ENCODE measurements at places on chromosomes 1 and 21. TPM values are rescaled to one million over a fixed set of nuclear protein-coding genes. Genes with fewer than 3 reads are reported as not detected.

DNA sequence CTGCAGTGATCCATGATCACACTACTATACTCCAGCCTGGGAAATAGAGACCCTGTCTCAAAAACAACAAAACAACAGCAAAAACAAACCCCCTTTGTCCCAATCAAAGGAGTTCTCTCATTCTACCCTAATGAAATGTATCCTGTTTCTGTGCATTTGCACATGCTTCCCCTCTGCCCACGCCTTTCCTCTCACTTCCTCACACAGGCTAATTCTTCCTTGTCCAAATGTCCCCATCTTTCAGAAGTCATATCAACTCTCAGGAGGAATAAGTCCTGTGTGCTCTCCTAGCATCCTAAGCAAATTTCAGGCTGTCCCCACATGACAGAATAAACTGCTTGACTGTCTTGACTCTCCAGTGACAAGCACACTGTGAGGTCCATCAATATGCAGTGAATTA is 8.1 kb upstream of the ATP1B1 start:
- no peak for ATAC-seq

DNA sequence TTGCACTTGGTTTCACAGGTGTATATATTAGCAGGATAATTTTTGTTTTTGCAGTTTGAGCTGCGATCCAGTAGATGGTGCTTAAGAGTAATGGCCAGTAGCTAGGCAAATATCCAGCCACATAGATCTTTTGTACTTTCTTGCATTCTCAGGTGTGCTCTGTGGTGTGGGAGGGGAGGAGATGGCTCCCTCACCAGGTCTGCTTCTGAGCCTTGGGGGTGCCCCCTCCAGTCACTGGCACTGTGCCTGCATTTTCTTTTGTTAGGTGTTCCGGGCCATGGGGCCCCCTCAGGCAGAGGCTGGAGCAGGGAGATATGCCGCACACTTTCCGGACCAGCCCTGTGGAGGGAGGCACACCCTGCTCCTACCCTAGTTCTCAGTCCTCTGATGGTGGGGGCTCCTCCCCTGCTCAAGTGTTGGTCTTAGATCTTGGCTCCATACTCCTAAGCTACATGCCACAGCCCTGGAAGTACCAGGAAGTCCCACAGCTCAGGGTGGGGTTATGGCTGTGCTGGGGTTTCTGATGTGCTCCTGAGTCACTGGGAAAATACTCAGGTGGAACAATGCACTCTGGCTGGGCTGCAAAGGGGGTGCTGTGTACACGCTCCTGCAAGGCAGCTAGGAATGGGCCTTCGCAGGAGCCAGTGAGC is 197.6 kb upstream of the DMRTA2 start:
- peak; percentile 99 for ATAC-seq

GRCh38 chr1:232655028-232655745 is 25.3 kb upstream of the SIPA1L2 start:
- ATAC-seq: no peak

The OXCT2 gene
- 1.3 TPM for total RNA-seq

- peak; percentile 95 for ATAC-seq
Observed at GRCh38 chr1:151710187-151710840, 6.3 kb downstream of the CELF3 start.

The HOOK1 gene
- total RNA-seq: 9.0 TPM

The HSD3B2 gene
- not detected for total RNA-seq

- ATAC-seq: no peak
Observed at GRCh38 chr1:210288116-210288515, 40.6 kb upstream of the HHAT start.

The RERE gene
- total RNA-seq: 17.8 TPM

DNA sequence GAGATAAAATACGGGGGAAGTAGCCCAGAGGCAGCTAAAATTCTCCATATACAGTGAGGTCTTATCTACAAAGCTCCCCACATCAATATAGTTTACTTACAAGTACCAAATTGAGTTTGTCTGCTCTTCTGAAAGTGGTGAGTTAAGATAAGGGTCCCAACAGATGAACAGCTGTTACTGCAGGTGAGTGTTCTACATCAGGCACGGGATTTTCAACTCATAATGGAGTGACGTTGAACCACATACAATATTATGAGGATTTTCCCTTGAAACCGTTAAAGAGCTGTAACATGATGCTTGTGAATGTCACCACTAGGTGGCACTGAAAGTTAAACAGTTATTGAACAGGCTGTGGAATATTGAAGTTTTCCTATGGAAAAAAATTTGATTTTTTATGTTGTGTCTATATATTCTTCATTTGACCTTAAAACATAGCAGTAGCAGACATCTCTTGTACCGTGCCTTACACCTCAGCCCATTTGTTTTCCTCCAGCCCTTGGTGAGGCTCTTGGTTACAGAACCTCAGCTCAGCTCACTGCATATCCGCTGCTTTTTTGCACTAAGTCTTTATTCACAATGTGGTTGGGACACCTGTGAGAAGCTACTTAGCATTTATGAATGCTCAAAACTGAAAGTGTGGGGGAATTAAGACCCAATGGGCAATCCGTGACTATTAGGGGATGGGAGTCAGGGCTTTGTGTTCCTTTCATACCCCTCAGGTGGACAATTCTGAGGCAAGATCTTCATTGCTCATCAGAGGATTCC is 23.2 kb downstream of the CD1D start:
- ATAC-seq: peak; percentile 94

The KIF17 gene
- total RNA-seq: 8.8 TPM

GRCh38 chr1:227934476-227935313 is 13.0 kb downstream of the WNT9A start:
- ATAC-seq: peak; percentile 70

DNA sequence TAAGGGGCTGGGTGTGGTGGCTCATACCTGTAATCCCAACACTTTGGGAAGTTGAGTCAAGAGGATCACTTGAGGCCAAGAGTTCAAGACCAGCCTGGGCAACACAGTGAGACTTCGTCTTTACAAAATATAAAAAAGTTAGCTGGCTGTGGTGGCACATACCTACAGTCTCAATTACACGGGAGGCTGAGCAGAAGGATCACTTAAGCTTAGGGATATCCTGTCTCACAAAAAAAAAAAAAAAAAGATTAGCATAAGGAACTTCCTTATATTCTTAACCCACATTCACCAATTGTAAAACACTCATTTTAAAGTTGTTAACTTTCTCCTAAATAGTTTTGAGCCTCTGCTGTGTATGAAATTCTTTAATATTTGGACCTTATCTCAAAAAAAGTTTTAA is 53.1 kb downstream of the ABCD3 start:
- no peak for ATAC-seq

DNA sequence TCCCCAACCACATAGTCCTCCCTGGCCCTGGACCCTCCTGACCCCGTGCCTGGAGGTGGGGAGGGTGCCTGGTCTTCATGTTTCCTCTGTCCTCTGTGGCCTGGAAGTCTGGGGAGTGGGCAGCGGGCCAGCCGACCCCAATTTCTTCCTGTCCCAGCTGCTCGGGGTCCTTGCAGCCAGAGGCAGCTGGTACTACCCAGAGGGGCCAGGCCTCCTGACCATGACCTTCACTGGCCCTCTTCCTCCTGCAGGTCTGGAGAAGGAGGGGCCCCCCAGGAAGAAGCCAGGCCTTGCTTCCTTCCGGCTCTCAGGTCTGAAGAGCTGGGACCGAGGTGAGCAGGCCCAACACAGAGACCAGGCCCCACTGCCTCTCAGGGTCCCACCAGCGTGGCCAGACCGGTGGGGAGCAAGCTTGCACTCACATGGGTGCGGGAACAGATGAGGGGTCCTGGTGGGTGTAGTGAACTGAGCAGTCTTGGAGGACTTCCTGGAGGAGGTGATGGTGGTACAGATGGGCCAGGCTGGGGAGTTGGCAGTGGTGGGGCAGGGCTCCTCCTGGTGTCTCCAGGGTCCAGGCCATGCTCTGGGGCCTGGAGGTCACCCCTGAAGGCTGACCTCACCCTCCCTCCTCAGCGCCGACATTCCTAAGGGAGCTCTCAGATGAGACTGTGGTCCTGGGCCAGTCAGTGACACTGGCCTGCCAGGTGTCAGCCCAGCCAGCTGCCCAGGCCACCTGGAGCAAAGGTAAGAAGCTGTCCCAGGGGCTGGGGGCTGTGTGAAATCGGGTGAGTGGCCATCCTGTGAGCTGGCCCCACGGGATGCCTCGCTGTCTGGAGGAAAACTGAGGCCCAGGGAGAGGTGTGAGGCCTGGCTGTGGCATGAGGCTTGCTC is 32.7 kb downstream of the TRIM11 start:
- no peak for ATAC-seq

The SPRR2G gene
- total RNA-seq: not detected

The GJC2 gene
- 1.6 TPM for total RNA-seq

- no peak for ATAC-seq
Observed at GRCh38 chr1:145961425-145962156, 2.8 kb downstream of the ANKRD34A start.

GRCh38 chr1:236913371-236914037 is 90.7 kb downstream of the MT1HL1 start:
- no peak for ATAC-seq

The SLAMF6 gene
- total RNA-seq: not detected

The KRTAP19-1 gene
- not detected for total RNA-seq

DNA sequence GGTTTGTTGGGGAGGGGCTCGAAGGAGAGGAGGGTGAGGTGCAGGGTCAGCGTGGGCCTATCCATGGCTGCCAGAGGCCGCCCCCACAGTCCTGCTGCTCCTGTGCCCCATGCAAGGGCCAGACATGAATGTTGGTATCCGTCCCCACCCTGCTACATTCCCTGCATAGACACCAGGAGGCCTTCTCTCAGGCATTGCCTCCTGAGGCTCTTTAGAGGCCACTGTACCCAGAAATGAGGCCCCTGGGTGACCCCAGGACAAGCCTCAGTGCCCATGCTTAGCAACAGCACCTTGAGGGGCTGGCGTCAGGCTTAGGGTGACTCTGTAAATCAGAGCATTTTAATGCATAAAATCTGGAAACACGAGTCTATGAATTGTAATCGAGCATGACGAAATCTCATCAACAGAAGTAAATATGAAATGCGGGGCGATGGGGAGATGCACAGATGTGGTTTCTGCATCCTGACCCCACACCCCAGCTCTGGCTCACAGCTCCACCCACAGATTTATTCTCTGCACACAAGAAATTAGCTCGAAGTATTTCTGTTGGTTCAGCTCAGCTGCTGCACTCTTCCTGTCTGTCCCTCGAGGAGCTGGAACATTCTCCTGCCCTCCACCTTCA is 124.0 kb upstream of the CSF3R start:
- peak; percentile 33 for ATAC-seq

DNA sequence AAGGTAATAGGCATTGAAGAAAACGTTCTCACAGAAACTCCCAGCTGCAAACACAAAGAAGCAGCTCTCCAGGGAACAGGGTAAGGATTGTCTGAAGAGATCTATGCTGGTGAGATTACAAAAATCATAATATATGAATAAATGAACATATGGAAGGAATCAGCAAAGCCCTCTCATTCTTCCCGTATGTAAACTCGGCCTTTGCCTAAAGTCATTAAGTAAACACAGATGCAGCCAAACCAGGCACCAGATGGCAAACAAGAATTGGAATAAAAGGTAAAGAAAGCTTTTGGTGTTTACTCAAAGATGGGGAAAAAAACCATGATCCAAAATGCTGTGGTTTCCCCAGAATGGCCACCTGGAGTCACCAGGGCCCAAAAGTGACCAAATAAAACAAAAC is 76.6 kb upstream of the HOOK1 start:
- no peak for ATAC-seq

The MRAP gene
- total RNA-seq: not detected

DNA sequence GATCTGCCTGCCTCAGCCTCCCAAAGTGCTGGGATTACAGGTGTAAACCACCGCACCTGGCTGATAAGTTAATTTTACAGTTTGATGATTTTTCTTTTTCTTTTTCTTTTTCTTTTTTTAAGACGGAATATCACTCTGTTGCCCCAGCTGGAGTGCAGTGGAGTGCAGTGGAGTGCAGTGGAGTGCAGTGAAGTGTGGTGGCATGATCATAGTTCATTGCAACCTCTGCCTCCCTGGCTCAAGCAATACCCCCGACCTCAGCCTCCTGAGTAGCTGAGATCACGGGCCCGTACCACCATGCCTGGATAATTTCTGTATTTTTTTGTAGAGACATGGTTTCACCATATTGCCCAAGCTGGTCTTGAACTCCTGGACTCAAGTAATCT is 84.4 kb upstream of the CXADR start:
- no peak for ATAC-seq

DNA sequence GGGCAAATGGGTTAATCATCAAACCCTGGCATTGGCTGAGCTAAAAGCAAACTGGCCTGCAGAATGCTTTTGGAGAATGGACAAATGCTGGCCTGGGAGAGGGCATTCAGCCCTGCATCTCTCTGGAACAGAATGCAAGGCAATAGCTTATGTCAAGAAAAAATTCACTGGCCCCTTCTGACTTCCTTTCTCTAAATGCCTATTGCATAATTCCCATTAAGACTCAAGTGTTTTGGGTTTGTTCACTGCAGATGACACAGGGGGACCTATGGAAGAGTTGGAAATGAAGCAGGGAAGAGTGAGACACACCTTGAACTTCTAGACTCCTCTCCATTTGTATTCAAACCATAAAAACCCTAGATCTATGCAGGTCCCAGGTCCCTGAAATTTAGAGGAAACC is 15.9 kb downstream of the PEA15 start:
- no peak for ATAC-seq

DNA sequence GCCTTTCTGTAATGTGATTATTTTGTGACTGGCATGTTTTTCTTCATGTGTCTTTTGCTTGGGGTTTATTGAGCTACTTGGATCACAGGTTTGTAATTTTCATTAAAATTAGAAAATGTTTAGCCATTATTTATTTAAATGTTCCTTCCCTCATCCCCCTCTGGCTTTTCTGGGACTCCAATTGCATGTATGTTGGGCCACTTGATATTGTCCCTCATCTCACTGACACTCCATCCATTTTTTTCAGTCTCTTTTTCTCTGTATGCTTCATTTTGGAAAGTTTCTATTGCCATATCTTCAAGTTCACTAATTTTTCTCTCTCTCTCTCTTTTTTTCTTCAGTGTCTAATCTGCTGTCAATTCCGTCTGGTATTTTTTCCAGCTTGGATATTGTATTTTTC is 390.1 kb downstream of the PRDM2 start:
- ATAC-seq: no peak

DNA sequence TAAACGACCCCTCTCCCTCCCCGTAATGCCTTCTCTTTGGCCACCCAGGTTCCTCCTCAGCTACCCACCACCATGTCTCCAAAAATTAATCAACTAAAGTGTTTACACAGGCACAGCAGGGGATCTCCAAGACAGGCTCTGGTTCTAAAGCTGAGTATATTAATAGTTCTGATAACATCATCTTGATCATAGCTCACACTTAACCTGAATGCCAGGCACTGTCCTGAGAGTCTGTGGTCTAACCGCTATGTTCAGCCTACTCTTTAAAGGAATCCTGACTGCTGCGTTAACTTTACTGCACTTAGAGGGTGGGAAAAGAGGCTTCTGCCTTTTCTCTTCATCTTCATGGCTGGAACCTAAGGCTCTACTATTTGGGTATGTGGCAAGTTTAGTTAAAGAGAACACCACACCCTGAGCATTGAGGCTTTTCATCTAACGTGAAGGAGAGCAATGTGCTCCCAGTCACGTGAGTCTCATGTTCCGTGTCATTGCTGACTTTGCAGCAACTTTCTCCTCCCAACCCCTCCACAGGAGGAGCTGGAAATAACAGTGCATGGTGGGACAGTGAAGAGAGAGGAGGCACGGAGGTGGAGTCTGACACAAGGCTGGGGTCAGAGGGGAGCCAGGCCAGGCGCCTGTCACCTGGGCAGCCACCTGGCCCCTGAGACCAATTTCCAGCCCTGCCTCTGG is 86.4 kb downstream of the FAM78B start:
- no peak for ATAC-seq

The CCDC185 gene
- 0.50 TPM for total RNA-seq

- ATAC-seq: no peak
Observed at GRCh38 chr1:218660678-218661053, 315.5 kb downstream of the TGFB2 start.

GRCh38 chr1:8238141-8239038 is 79.5 kb upstream of the SLC45A1 start:
- ATAC-seq: peak; percentile 93

GRCh38 chr1:231534703-231535159 is 6.3 kb downstream of the TSNAX start:
- ATAC-seq: no peak
